ENCODE measurements at places on chromosomes 4 and X.

DNA sequence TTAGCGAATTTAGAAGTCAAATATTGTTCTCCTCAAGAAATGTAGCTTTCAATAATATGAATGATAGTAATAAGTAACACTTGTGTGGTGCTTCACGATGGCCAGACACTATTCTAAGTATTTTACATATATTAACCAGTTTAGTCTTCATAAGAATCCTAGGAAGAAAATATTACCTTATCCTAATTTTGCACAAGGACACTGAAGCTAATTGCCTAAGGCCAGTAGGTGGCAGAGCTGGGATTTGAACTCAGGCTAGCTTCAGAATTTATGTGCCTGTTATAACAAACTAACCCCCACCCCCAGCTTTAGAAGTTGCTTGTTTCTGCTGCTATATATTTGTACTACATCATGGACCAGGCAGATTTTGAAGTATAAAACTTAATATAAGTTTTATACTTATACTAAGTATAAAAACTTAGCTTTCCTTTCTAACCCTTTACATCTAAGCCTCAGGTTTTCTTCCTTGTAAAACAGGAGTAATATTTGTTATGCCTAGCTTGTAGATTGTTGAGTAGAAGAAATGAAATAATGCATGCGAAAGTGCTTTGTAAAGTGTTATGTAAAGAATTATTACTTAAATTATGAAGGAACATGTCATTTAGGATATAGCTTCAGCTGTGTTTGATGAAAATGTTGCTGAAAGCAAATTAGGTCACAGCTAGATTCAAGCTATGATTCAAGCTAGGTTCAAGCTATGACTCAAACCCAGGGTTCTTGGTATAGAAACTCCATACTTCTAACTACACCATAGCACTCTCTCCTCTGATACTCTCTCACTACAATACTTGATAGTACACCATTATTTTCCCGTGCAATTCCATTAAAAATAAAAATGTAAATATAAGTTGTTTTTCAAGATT is 4.2 kb upstream of the CDS1 start:
- DNase-seq = peak; percentile 86

DNA sequence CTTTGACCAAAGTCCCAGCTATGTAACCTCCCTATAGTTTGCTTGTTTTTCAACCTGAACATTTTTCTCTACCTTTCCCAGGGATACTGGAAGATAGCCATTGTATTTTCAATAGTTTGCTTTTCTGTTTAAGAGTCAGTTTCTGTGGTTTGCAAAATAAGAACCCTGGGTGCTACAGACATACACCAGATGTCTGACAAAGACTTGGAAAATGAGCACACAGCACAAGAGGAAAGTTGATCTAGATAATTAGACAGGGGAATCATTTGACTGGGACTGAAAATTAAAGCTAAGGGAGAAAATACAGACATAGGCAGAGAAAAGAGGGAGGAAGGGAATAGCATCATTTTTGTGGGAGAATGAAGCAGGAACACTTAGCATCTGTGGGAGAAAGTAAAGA is 218.3 kb upstream of the CNKSR2 start:
- DNase-seq = no peak

DNA sequence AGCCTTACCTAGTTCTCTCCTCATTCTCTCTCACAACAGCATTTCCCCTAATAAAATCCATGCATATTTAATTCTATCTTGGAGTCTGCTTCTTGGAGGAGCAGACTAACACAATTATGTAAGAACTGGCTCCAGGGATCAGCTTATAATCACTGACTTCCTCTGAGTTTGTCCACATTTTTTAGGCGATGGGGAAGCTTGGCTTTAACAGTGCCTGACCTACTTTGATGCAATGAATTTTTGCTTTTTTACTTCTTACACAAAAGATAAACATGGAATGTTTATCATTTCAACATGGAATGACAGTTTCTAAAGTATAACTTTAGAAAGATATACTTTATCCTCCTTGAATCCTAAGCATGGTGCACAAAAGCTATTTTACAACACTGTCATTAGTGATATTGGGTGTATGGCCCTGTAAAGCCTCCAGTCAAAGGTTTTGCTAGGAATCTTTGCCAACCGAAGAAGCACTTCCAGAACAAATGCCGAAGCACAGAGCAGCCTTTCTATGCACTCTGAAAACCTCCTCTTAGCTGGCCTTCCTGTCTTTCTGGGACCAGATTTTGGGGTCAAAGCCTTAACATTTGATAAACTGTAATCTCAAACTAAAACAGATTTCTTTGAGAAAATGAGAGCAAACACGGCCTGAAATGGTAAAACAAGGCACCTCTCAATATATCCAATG is 736 bp downstream of the BDH2 start:
- DNase-seq = no peak

DNA sequence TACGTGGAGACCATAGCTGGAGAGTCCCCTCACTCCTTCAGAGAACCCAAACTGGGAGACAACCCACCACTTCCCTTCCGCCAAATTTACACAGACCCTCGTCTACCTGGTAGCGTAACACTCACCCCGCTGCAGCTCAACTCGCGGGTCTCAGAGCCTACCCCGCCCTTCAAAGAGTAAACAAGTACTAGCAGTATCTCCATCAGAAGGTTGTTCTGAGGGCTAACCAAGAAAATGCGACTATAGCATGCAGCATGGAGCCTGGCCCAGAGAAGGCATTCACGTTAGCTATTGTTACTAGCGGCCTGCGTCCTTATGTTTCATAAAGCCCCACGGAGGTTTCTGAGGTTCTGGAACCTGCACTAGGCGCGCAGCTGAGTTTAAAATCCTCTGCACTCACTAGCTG is 531 bp upstream of the MANBA start:
- DNase-seq = peak; percentile 7

DNA sequence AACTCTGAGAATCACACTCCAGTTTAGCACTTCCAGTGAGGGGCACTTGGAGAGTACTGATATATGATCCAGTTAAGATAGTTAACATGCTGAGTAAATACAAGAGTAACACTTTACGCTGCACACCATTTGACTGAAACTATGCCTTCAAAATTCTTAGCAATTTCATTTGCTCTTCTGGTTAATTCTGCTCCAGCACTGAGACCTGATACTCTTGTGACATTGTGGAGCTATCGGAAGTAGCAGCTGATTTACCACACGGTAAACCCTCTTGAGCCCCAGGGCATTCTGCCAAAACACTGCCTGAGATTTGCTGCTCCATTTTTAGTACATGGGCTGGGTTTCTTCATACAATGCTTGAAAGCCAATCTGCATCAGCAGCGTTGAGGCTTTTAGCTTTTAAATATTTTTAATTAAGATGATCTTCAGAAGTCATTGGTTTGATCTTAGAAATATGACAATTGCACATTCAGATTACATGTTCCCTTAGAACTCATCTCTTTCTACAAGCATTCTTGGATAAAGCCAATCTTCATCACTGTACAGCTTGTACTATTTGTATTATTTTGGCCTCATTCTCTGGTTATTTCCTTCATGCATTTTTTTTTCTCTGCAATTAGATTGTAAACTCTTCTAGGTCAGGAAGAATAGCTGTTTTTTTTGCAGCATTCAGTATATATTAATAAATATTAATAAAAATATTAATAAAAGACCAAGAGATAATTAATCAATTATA is 67.8 kb upstream of the ETNPPL start:
- DNase-seq = peak; percentile 40

All from bronchial epithelial cell (primary cell).